ENCODE measurements at places on chromosomes 13 and 19.
A peak's percentile ranks its signal among the peaks of the same experiment; 100 is the strongest.

DNA sequence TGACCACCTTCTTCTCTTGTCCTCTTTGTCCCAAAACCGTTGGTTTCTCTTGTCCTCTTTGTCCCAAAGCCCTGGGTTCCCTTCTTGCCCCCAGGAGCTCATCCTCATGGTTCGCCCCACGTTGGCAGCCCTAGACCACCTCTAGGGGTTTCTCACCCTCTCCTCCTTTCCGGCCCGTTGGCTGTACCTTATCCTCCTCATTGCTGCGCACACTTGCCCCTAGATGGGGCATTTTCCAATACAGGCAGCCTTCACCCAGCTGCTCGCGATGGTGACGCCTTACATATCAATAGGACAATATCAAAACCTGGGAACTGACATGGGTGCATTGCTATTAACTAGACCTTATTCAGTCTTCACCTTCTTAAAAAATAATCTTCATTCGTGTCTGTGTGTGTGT lies 86.5 kb downstream of the IPO5 start:
- no peak for DNase-seq

DNA sequence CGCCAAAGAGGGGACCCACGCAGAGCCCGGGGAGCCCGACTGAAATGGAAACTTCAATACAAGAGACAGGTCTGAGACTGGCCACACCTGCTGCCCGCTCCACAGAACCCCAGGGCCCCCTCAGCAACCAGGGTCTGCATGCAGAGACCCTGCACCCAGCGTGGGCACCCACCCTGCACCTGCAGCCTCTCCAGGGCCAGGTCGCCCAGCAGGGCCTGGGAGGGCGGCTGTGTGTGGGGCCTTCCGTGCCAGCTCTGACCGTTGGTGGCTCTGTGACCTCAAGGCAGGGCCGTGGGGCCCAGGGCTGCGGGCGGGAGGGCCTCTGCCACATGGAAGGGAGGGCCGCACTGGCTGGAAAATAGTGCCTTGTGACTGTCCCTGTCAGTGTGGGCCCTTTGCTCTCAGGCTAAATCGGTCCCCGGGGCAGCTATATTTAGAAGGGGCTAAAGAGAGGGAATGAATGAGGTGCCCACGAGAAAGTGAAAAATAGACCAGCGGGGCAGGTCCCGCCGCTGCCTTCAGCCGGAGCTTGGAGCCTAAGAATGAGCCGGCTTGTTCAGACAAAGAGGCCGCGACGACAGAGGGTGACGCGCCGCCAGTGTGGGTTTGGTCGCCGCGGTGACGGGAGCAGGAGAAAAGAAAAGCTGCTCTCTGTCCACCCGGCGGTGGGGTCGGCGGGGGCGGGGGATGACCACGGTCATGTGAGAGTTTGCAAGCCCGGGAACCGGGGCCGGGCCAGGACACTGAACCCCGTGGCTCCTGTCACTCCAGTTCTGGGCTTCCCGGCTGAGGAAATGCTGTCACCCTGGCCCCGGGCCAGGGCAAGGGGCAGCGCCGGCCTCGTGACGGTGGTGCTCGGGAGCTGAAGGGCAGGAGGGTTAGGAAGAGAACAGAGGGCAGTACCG lies 70.5 kb downstream of the GADD45B start:
- DNase-seq: no peak

DNA sequence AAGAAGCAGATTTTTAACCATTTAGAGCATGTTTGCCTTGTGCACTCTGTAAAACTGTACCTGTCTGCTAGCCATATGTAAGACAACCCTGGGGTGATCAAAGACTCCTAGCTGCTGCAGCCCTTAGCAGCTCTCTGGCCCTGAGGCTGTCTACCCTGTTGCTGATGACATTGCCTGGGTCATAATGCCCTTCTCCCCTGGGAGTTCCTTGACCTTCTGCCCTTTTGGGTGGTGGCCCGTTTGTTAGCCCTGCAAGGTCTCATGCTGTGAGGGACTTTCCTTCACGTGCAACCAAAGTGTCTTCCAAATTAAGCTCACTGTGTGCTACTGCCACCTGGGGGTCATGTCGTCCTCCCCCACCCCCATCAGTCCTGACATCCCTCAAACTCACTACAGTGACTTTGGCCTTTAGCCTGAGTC lies 7.4 kb downstream of the GPC6 start:
- DNase-seq: no peak

DNA sequence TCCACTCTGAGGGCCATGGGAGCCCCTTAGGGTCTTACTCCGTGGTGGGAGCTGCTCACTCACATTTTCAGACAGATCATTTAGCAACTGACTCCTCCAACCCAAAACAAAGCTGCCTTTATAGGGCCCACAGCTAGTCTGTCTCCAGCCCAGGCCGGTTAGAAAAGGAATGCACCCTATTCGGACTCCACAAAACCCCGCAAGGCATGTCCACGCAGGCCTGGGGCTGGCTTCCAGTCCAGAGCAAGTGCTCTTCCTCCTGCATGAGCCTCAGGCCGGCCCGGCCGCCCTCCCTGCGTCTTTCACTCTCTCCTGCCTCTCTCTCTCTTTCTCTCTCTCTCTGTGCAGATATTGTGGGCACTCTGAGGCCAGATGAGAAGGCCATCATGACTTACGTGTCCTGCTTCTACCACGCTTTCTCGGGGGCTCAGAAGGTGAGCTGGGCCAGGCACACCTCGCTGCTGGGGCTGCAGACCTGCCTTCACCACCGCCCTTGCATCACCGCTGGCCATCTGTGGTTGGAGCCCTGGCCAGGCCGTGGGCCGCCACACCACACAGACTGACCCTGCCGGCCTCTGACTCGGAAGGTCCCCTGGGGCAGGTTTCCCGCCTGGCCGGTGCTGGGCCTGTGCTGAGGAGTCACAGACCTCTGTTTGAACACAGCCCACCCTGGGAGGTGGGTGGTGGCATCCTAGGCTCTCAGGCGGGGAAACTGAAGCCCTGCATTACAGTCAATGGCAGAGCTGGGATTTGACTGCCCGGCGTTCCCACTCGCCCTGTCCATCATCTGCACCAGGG lies 33.1 kb downstream of the CAPN12 start:
- no peak for DNase-seq

- DNase-seq: no peak
These were observed 399.1 kb downstream of the GPC5 start for GRCh38 chr13:91797567-91797966.

GRCh38 chr13:75705908-75706307 lies 69.8 kb downstream of the LMO7 start:
- DNase-seq: no peak

DNA sequence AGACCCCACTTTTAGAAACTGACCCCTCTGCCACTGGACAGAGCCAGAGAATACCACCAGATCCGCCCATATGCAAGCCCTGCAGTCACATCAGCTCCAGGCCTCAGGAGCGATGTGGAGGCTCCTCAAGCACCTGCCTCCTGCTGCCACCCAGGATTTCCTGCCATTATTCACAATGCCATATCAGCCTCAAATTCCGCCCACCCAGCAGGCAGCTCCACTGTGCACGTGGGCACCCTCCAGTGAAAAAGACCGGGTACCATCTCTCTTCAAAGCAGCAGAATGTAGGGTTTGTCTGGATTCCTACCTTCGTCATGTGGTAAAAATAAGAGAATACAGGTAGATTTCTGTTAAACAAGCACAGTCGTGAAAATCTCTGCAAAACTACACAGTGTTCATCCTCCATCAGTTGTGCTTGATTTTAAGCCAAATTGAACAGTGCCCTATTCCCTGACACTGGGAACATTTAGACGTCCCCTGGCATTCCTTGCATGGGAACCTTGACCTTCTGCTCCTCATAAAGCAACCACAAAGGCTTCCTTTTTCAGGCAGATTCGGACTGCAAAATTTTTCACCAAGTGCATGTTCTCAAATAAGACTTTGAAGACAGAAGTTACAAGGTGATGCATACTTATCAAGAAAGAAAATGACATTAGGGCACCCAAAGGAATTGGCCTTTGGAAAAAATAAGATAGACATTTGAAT lies 56.4 kb downstream of the FAM124A start:
- DNase-seq: no peak

GRCh38 chr13:25945596-25945995 lies 106.2 kb downstream of the SHISA2 start:
- DNase-seq: no peak

DNA sequence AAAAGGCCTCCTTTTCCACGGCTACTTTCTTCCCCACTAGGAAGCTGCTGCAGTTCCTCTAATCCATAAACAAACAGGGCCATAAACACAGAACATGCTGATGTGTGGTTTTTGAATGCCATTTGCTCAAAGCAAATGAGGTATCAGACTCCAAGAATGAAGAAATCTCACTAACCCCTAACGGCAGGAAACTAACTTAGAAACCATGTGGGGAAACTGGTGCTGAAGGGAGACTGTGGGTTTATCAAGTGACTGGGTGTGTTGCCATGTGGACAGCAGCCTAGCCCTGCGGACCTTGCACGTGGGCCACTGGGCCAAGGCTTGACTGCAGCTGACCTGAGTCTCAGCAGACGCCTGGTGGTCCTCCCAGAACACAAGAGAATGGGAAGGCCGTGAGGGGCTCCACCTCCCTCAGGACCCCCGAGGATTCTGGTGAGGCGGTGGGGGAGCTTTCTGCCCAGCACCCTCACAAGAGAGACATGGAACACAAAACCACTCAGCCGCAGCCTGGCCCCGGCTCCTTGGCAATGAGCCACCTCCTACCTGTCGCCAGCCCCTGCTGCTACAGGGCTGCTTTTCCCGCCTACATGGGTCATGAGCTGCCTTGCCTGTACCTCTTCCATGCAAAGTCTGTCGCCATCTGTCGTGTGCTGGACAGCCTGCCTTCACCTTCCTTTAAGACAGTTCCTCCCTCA lies 10.6 kb downstream of the SLC15A1 start:
- DNase-seq: no peak

GRCh38 chr13:78976696-78977095 lies 317.7 kb upstream of the OBI1 start:
- DNase-seq: no peak

GRCh38 chr19:57941593-57941992 lies 5.9 kb downstream of the ZNF256 start:
- no peak for DNase-seq

GRCh38 chr19:42277821-42278451 lies 8.9 kb downstream of the CIC start:
- no peak for DNase-seq

GRCh38 chr19:40702337-40703012 lies 12.0 kb upstream of the NUMBL start:
- no peak for DNase-seq

DNA sequence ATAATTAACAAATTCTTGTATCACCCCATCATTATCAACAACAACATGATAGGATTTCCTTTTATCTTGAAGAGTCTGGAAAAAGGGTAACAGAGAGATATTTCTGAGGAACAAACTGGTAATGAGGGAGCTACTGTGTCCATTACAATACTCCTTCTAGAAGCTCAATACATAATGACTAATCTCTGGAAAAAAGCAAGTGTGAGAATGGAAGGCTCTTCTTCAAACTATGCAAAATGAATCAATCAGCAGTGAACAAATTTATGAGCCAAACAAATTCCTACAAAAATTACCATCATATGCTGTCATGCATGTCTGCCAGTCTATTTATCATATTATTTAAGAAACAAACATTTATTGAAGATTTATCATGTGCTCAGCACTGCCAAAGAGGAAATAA lies 30.0 kb upstream of the USPL1 start:
- no peak for DNase-seq

DNA sequence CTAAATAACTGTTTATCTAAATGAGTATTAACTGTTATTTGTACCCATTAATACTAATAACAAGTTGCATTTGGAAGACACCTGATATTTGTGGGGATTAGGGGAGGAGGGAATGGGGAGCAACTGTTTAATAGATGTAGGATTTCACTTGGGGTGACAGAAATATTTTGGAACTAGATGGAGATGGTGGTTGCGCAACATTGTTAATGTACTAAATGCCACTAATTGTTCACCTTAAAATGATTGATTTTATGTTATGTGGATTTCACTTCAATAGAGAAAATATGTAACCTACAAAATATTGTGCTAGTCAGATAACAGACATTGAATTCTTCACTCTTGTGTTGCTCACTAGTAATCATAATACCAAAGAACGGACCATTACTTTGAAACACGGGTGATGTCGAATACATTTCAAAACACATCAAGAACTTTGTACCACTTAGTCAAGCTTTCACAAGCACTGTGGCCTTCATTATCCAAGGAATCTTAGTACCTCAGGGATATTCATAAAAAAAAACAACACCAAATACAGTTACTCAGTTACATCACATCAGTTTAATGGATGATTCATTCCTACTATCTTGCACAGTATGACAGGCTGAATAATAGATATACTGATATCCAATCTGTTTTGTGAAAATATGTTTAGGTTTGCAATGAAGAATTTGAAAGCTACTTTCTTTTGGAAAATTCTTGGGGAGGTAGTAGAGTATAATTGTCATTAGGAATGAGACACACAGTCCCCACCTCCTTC lies 721.8 kb downstream of the PCDH9 start:
- no peak for DNase-seq

GRCh38 chr13:38914070-38914469 lies 76.6 kb downstream of the STOML3 start:
- no peak for DNase-seq

DNA sequence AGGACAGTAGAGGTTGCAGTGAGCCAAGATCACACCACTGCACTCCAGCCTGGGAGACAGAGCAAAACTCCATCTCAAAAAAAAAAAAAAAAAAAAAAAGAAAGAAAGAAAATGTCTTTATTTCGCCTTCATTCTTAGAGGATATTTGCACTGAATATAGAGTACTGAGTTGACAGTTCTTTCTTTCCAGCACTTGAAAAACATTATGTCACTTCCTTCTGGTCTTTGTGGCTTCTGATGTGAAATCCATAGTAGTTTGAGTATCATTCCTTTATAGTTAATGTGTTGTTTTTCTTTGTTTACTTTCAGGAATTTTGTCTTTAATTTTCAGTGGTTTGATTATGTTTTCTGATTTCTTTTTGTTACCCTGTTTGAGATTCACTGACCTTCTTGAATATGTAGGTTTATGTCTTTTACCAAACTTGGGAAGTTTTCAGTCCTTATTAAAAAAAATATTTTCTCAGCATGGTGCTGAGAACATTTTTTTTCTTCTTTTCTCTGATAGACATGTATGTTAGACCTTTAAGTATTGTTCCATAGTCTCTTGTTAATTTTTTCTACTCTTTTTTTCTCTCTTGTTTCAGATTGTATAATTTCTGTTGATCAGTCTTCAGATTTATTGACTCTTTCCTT lies 50.1 kb downstream of the PCCA start:
- peak; percentile 27 for DNase-seq

DNA sequence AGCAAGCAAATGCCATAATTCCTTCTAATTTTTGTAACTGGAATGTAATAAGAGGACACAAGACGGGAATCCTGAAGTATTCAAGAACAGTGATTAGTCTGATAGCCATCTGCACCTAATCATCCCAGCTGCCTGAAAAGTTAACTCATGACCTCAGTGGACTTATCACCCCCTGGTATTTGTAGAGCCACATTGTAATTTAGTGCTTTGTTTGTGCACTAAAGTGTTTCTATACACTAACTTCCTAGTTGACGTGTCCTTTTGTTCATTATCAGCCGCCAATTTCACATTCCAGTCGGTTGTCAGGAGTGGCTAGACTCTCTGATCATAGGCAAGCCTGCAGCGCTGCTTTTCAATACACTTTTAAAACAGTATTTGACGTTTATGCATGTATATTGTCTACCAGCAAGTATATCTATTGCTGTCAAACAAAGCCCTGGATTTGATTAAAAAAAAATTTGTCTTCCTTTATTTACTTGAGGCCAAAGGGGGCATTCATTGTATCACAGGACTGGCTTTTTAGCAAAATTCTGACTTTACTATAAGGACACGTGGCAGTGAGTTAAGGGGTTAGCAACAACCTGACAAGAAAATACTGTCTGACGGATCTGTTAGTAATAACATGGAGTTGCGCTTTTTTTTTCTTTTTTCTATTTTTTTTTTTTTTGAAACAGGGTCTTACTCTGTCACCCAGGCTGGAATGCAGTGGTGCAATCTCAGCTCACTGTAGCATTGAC lies 10.4 kb upstream of the SOX21 start:
- DNase-seq: no peak
